Central memory CD4-positive, alpha-beta T cell (primary cell): ENCODE measurements at places on chromosomes 7 and 10.

DNA sequence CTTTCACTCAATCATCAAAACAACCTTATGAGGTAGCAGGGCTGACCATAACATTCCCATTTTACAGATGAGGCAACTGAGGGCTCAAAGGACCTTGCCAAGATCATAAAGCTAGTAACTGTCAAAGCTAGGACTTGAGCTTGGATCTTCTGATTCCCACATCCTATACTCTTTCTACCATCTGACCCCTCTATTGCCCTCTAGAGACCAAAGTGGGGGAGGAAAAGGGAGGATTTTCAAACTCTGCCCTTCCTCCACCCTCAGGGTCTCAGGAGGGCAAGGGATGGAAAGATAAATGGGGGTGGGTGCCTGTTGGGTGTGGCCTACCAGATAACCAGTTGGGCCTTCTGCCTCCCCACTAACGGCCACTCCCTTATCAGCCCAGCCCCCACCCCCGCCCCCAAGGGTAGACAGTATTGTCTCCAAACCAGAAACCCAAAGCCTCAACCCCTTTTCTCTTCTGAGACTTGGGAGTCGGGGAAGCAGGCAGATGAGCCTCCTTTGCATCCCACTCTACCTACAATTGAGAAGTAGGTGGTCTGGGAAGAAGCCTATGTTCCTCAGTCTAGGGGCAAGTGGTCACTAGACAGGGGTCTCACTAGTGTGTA lies 7.9 kb downstream of the LDB1 start:
- DNase-seq: no peak

GRCh38 chr10:110147961-110148360 lies 59.4 kb upstream of the MXI1 start:
- DNase-seq: no peak

GRCh38 chr10:75969031-75969430 lies 537.6 kb downstream of the LRMDA start:
- no peak for DNase-seq

- DNase-seq: no peak
Observed at GRCh38 chr7:100946766-100947365, 2.5 kb upstream of the MUC3A start.

- DNase-seq: no peak
Observed at GRCh38 chr10:11796474-11796873, 26.7 kb upstream of the PROSER2 start.

DNA sequence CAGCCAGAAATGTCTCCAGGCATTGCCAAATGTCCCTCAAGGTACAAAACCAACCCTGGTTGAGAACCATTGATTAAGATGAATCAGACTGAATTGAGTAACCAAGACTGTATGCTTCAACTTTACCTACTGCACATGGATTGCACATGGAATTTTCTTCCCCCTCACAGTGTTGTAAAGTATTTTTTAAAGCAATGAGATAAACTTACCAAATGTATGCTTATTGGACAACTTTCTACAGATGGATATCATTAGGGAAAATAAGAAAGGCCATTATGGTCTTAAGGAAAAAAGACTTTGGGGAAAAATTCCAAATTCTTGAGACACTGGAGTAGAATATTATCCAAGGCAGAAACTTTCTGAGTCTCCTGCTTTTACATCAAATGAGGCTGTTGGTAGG lies 20.9 kb upstream of the MTPN start:
- no peak for DNase-seq

- DNase-seq: no peak
Observed at GRCh38 chr10:76185471-76186301, 754.3 kb downstream of the LRMDA start.

- no peak for DNase-seq
Observed at GRCh38 chr10:131207584-131208532, 103.7 kb downstream of the TCERG1L start.

GRCh38 chr7:150404172-150404804 lies 25.2 kb downstream of the ZNF775 start:
- peak; percentile 12 for DNase-seq

GRCh38 chr10:51014680-51015389 lies 59.5 kb upstream of the PRKG1 start:
- DNase-seq: no peak

GRCh38 chr7:112089551-112089950 lies 116.6 kb downstream of the DOCK4 start:
- DNase-seq: no peak

- no peak for DNase-seq
Observed at GRCh38 chr7:151416112-151416940, 6.5 kb upstream of the WDR86 start.

- no peak for DNase-seq
Observed at GRCh38 chr10:47231414-47231813, 68.6 kb upstream of the GDF10 start.

DNA sequence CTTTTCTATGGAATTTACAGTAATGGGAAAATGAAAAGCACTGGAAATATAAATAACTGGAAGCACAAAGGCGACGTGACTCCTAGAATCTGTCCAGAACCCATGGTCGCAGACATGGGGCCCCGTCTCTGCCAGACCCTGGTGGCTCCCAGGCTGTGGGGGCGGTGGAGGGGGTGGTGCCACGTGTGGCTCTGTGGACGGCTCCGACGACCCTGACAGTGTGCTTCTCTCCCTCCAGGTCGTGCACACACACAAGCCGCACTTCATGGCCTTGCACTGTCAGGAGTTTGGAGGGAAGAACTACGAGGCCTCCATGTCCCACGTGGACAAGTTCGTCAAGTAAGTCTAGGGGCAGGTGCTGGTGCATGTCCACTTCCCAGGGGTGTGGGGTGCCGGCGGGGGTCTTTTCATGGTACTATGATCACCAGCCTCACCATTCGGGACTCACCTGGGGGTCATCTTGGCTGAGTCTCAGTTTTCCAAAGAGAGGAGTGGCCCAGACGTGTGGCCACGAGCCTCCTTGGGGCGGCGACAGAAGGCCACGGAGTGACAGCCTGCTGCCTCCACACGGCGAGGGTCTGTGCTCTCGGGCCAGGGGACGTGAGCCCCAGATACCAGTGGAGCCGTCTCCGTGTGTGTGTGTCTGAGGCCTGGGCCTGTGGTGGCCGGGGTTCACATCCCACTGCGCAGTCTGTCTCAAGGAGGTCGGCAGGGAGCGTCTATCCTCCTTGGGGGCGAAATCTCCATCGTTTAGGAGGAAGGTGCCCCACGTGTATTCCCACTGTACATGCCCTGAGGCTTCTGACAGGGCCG lies 108.2 kb downstream of the INPP5A start:
- DNase-seq: no peak

DNA sequence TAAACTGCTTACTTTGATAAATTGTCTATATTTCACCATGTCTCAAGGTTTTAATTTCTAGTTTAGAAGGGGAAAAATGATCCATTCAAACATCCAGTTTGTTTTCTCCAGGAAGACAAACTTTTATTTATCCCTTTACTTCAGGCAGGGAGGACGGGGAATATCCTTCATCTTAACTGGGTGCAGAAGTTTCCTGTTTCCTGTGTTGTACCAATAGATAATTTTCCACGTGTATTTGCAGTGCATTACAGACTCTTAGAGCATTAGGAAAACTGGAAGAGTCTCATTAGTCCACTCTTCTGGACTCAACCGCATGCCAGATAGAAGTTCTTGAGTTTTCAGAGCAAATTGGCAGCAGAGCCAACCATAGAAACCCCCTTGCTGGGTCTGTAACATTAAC lies 39.4 kb upstream of the PIP4K2A start:
- no peak for DNase-seq

DNA sequence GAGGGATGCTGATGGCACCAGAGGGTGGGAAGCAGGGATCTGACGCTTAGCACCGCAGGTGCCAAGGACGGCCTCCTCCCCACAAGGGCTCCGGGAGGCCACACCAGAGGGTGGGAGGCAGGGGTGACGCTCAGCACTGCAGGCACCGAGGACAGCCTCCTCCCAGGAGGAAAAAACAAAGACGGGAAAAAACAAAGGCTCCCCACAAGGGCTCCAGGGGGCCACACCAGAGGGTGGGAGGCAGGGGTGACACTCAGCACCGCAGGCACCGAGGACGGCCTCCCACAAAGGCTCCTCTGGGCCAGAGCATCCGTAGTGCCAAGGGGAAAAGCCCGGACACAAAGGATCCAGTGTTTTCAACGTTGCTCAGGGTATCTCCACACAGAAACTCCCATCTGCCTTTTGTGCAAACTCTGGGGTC lies 25.6 kb downstream of the DIP2C start:
- DNase-seq: no peak

DNA sequence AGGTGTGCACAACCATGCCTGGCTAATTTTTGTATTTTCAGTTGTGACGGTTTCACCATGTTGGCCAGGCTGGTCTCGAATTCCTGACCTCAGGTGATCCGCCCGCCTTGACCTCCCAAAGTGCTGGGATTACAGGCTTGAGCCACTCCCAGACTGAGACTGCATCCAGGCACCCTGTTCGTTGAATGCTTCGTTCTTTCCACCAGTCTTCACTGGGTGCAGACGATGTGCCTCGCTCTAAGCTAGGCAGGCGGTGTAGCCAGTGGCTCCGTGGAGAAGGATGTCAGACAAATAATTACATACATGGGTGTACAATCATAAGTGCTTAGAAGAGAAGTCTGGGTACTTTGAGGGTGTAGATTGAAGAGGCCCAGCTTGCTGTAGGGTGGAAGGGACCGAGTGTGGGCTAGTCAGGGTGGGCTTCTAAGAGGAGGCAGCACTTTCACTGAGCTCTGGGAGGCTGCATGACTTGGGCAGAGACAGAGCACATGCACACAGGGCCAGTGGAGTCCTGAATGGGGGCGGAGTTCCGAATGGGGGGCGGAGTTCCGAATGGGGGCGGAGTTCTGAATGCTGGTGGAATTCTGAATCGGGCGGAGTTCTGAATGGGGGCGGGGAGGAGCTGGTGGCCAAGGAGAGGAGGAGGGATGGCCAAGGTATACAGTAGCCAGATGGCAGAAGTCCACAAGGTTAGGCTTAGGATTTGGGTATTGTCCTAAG lies 74.3 kb downstream of the COL26A1 start:
- DNase-seq: no peak

DNA sequence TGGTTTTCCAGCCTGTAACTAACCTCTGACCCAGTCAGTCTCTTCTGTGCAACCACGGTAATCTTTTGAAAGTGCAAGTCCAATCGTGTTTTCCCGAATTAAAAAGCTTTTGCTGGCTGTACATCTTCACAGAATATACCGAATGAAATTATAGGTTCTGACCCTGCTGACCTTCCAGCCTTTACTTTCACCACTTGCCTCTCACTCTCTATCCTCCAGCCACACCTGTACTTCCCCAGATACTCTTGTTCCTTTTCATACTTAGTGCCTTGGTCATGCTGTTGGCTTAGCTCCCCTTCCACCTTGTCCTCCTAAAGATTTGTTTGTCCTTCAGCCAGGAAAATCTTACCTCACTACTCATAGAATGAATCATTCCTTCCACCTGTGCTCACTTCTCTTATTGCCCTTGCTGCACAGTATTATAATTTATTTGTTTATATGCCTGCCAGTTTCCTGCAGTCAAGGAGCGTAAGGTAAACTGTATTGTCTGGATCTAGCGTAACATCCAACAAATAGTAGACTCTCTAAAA lies 2.3 kb upstream of the PNPLA8 start:
- no peak for DNase-seq

- DNase-seq: no peak
Observed at GRCh38 chr7:68245688-68246087, 1249.1 kb downstream of the TYW1 start.
